ENCODE measurements at places on chromosomes 12 and 14.

DNA sequence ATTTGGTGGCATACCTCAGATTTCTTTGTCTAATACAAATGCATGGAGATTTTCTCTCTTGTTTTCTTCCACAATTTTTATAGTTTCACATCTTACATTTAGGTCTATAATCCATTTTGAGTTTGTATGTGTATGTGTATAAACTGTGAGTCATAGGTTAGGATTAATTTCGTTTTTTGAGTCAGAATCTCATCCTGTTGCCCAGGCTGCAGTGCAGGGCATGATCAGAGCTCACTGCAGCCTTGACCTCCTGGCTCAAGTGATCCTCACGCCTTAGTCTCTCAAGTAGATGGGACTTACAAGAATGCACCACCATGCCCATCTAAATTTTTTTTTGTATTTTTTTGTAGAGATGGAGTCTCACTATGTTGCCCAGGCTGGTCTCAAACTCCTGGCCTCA is 71.6 kb downstream of the OTOGL start:
- no peak for DNase-seq

DNA sequence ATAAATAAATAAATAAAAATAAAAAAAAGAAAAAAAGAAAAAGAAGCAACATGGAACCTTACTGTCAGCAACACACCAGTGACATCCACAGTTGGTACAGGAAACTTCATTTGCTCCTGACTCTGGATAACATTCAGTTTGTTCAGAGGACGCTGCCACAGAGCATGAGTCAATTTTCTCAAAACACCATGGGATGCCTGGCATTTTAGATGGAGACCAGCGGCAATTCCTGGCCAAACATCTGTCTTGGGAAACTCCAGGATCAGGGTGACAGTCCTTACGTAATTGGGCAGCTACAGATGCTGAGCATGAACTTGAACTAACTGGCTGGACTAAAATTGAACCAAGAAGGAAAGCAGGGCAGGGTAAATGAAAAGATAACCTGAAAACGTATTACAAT is 166.2 kb upstream of the CPNE8 start:
- DNase-seq = no peak

GRCh38 chr14:63853831-63854293 is 1.1 kb downstream of the SYNE2 start:
- DNase-seq = no peak

GRCh38 chr14:77985211-77985615 is 185.0 kb upstream of the NRXN3 start:
- no peak for DNase-seq

- no peak for DNase-seq
These were observed 32.6 kb upstream of the LMNTD1 start for GRCh38 chr12:25585662-25586061.

- DNase-seq = no peak
These were observed 39.5 kb upstream of the TOMM20L start for GRCh38 chr14:58356268-58356667.

DNA sequence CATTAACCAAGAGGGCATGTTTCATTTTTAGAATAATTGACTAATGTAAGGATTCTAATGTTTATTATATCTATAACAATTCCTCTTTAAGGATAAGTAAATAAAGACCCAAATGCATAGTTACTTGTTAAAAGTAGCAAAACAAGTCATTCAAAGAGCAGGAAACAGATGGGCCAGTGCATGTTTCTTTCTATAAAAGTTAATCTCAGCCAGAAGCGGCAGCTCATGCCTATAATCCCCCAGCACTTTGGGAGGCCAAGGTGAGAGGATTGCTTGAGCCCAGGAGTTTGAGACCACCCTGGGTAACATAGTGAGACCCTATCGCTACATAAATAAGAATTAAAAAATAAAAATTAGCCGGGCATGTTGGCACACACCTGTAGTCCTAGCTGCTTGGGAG is 391.0 kb upstream of the RGS6 start:
- no peak for DNase-seq

DNA sequence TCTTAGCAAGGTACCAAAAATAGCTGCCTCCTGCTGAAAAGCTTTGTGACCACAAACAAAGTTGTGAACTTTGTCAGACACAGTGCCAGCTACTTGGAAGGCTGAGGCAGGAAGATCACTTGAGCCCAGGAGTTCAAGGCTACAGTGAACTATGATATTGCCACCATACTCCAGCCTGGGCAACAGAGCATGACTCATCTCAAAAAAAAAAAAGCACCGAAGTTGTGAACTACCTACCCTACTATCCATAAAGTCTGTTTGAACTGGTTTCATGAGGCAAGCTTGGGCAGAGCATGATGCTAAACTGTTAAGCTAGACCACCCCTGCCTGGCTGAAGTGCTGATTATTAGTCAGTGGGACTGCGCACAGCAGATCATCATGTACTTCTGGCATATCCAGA is 75.5 kb downstream of the RAD52 start:
- DNase-seq = no peak

DNA sequence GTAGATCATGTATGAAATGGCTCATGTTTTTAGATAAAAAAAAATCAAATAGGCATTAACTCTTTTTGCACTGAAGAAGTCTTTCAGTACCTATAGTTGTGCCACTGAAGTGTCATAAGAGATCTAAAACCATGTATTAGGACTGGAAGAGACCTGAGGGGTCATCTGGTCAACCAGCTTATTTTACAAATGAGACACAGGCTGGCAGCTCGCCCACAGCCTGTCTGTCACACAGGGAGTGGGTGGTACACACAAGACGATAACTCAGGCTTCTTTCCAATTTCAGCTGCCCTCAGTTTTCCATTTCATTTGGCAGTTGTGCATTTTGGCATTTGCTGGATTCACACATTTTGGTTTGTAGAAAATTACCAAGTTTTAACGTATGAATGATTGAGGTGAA is 34.7 kb downstream of the C12orf75 start:
- DNase-seq = no peak

DNA sequence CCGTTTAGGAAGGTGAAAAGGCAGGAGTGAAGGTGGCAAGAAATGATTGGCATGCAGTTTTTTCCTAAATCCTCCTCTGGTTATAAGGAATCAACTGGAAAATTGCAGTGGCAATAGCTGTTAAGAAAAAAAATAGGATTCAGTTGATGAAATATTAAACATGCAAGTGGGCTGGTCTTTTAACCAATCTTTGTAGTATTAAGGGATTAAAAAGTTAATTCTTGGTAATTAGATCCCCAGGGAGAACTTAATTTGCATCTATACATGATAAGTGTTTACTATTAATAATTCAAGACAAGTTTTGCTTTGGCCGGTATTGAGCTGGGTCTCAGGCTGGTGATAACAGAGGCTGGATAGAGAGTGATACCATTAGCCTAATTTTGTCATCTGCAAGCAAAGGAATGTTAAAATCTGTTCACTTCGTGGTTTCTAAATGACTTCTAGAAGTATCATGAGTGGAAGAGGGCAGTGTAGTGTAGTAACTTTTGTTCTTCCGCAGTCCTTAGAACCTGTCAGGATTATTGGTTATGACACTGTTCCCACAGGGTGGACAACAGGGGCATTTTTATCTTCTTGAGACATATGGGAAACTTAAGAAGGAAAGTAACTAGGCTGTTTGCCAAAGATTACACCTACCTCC is 118.5 kb downstream of the PRKCH start:
- no peak for DNase-seq

DNA sequence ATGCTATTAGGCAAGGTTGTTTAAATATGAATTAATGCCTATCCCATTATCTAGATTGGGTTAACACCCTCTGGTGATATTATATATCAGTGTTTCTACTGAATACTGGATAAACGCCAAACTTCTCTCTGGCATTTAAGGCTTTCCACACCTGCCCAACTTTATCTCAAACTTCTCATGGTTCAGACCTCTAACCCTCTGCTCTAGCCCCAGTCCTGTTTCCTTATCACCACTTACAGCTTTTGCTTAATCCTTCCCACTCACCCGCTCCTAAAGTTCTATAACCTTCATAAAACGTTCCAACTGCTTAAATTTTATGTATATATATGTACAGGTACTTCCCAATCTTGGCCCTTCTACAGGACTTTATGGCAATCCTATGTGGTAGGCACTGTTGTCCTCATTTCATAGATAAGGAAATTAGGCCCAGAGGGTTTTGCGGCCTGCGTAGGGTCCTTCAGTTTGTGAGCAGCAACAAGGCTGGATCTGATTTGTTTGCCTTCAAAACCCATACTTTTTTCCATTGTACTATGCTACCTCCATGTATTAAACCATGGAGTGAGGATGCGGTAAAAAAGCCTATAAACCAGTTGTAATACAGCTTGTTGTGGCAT is 1.2 kb downstream of the LPCAT3 start:
- no peak for DNase-seq

GRCh38 chr14:73723406-73723796 is 9.2 kb upstream of the PNMA1 start:
- DNase-seq = no peak

- DNase-seq = no peak
These were observed 50.7 kb upstream of the ATF7IP start for GRCh38 chr12:14314801-14315200.

GRCh38 chr12:67477681-67478265 is 170.8 kb upstream of the DYRK2 start:
- no peak for DNase-seq

DNA sequence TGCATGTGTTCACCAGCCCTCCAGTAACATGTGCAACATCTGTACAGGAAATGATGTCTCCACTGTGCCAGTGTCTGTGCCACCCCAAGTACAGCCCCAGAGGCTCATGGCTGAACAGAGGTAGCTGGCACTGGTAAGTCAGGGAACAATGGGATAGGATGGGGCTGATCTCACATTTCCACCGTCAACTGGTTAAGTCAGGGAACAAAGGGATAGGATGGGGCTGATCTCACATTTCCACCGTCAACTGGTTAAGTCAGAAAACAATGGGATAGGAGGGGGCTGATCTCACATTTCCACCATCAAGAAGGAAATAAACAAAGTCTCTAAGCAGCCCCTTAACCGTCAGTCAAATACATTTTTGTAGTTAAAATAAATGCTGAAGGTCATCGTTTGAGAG is 246.6 kb downstream of the TMEM132D start:
- DNase-seq = no peak
